Spinal cord (tissue), 10 donors: ENCODE measurements at places on chromosomes 12 and 14.

DNA sequence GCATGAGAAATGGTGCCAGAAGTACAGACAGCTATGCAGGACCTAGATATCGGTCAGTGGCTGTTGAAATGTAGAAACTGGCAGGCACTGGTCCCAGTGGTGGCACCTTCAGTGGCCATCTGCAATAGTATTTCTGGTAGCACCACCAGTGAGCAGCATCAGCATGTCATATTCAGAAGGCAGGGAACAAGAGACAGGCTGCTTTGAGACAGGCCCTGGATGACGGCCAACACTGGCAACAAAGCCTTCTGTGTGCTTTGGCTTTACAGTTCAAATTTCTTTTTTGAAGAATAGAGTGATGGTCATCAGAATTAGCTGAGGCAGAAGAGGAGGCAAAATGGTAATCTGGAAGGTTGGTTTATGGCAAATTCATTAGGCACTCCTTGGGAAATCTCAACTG is 273.4 kb upstream of the SLC16A7 start:
- DNase-seq = peak; percentile 81

- no peak for DNase-seq
These were observed 84.6 kb upstream of the NAV3 start for GRCh38 chr12:77746096-77746495.

- DNase-seq = peak; percentile 32
These were observed 25.9 kb upstream of the POLR3B start for GRCh38 chr12:106331599-106331998.

GRCh38 chr14:77722301-77722700 is 14.4 kb downstream of the SLIRP start:
- DNase-seq = no peak

- no peak for DNase-seq
These were observed 3.2 kb downstream of the KRR1 start for GRCh38 chr12:75508159-75508558.

GRCh38 chr12:57892232-57892972 is 45.9 kb upstream of the CTDSP2 start:
- DNase-seq = no peak

- peak; percentile 76 for DNase-seq
These were observed 4.7 kb upstream of the TUBA1C start for GRCh38 chr12:49260166-49260565.

GRCh38 chr14:60133487-60133886 is 31.7 kb downstream of the DHRS7 start:
- DNase-seq = no peak

- no peak for DNase-seq
These were observed 26.9 kb downstream of the SCARB1 start for GRCh38 chr12:124836759-124837158.

GRCh38 chr12:96193725-96194575 is at the start of gene ELK3:
Gene ELK3, plus strand, starts transcription at chr12:96194375.
- no peak for DNase-seq

DNA sequence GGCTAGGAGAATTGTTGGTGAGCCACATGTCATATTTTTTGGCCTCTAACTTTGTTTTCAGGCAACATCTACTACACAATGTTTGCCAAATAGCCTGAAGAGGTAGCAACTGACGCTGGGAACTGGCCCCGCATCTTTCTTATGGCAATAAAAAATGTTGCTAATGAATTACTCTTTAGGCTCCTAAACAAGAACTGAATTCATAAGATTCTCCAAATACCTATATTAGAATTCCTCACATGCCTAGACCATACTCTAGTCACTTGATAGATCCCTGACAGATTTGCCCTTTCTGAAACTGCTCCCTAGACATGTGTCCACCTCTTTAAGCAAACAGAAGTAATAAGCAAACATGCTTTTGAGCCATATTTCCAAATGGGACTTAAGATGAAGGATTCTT is 209.0 kb upstream of the ATXN7L3B start:
- no peak for DNase-seq

GRCh38 chr12:130452546-130452945 is 114.9 kb downstream of the PIWIL1 start:
- peak; percentile 64 for DNase-seq

- DNase-seq = no peak
These were observed 29.7 kb downstream of the XRCC3 start for GRCh38 chr14:103685276-103686211.

GRCh38 chr14:87935081-87935828 is 57.7 kb downstream of the GALC start:
- DNase-seq = no peak

DNA sequence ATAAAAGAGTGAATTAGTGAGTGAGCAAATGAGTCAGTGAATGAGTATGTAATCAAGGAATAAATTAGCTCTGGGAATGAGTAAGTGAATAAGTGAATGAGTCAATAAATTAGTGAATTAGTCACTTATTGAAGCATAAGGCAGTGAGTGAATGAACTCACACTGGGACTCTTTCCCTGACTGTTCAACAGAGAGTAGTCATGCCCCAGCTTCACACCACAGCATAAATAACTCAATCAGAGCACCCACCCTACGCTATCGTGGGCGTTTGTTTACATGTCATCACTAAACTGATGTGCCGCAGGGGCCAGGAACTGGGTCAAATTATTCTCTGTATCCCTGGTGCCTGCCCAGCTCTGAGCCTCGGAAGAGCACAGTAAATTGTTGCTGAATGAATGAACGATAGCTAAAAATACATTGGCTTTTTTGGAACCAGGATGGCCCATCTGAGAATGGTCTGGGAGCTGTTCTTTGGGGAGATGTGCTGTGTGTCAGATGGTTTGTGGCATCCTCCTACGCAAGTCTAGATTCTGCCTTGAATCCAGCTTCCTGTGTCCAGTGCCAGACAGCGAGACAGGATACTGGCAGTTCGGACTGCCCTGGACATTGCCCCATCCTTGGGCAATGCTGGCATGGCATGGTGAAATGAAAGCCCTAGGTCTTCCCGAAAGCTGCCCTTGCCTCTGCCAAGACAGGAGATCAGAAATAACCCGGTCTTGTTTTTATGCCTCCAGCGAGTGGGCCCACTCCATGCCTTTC is 98.0 kb upstream of the RTL1 start:
- no peak for DNase-seq

- no peak for DNase-seq
These were observed 32.0 kb downstream of the RTL1 start for GRCh38 chr14:100871234-100872186.

- DNase-seq = no peak
These were observed 227.2 kb downstream of the CHST11 start for GRCh38 chr12:104683831-104684503.

- DNase-seq = no peak
These were observed 89.2 kb upstream of the TMEM263 start for GRCh38 chr12:106866426-106867080.
